ENCODE measurements at places on chromosomes 3 and 15.

- no peak for DNase-seq
Observed at GRCh38 chr3:157042226-157042625, 117.7 kb downstream of the CCNL1 start.

GRCh38 chr15:91871837-91872236, 18.3 kb downstream of the SLCO3A1 start:
- DNase-seq = no peak

DNA sequence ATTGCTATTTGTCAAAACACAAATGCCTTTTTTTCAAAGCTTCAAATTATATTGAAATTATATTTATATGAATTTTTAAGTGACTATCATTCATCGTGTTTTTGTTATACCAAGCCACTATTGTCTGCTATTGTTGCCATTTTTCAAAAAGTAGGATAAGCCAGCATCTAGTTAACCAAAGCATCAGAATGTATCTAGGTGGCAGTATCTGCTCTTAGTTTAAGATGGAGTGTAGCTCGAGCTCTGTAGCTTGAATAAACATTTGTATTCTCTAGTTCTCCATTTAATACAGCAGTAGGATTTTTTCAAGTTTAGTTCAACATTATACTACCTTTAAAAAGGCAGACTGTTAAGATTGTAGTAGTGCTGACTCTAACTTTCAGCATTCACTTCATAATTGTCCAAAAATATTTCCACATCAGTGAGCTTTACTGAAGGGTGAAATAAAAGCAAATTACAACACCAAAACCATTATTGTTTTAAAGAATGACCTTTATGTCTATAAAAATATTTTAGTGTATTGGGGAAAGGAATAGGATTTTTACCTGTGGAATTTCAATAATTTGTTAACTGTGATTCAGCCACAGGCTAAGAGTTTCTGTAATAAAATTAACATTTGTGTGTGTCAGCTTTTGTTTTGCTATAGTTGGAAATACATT, 19.6 kb upstream of the C15orf61 start:
- no peak for DNase-seq

DNA sequence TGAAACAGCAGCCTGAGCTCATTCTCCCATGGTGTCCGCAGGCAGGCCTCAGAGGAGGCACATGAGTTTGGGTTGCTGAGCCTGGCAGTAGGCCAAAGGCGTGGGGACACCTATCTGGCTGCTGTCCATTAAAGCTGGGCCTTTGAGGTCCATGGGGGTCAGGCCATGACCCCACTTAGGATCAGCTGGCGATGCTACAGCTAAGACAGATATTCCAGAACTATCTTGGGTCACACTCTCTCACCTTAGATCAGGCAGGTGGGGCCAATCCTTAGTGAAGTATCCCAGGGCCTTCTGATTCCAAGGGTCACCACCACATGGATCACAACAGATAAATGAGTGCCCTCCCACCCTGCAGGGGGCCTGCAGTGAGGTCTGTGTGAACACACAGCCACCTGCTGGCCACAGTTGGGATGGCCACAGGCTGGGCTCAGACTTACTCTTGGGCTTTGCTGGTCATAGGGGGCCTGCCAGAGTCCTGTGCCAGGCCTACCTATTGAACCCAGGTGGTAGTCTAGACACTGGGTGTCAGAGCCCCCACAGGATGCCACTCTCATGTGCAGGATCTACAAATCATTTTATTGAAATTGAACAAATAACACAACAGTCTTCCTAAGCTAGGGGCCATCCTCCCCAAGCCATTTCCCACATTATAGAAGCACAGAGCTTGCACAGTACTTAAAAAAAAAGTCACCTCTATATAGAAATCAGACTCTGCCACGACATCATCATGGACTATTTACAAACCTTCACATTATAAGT, 2.0 kb upstream of the HYAL2 start:
- DNase-seq = no peak

DNA sequence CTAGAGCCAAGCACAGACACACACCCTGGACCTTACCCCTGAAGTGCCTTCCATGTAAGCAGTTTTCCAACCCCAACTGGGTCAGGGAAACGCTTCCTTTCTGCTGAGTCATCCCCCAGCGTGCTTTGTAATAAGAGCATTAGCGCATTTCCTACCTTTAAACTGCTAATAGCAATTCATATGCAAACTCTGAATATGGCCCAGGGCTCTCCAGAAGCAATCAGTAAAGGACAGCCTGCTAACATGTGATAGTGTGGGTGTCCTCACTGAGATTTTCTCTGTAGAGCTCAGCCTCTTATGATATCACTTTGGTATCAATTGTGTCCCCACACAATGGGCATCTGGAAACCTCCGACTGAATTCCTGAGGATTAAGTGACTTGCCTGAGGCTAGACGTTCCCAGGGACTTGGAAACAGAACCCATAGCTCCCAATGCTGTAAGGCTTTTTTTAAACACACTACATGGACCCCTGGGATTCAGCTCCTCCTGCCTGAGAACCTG, 5.6 kb downstream of the GABRB3 start:
- no peak for DNase-seq

DNA sequence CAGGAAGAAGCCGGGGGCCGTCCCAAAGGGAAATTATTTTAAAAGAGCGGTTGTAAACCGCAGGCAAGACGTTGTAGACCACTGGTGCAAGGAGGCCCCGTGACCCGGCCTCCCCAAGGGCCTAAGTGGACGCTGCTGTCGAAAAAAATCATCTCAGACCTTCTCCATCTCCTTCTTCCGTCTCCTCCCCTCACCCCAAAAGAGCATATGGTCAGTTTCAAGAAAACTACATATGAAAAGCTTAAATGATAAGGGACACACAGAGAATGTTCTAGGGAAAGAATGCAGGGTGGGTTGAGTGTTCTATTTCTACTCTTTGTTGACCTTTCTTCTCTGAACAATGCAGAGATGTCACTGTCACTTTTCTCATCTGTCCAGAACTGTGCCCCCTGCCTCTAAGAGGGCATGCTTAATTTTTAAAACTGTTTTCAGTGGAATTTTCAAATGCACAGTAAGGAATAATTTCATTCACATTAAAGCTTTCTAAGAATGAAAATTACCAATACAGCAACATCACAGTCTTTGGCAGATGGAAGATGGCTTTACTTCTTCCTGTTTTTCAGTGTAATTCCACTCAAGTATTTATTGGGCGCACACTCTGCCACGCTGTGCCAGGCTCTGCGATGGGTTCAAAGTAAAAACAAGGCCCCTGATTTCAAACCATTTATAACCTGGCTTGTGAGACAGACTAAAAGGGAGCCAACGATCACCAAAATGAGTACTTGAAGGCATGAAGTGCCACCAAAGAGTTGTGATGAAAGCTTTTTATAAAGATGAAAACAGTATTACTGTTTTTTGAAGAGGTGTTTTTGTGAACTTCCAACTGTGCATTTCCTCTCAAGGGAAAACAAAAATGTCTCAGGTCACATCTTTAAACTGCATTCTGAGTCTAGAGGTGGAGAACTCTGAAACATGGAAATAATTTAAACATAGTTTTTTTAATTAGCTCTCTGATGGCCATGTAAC, 891 bp upstream of the TOP2B start:
- DNase-seq = no peak

- DNase-seq = no peak
Observed at GRCh38 chr3:107421881-107422280, 44.6 kb downstream of the CCDC54 start.

GRCh38 chr3:27677565-27677964, 44.6 kb downstream of the EOMES start:
- DNase-seq = peak; percentile 84

- DNase-seq = no peak
Observed at GRCh38 chr15:51849860-51850259, 20.4 kb downstream of the TMOD3 start.

DNA sequence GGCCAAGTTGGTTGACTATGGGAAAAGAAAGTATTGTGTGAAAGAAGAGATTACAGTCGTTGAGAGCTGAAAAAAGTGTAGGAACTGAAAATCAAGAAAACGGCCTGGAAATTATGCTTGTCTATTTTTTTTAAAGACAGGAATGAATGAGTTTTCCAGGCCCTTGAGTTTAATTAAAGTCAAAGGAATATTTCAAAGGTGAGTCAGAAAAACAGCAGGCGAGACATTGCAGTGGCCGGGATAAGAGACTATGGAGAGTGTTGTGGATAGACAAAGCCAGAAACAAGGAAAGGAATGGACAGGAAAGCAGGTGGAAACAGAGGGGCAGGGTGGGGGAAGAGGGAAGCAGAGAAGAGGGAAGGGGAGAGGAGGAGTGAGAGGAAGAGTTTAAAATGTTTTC, 275.1 kb upstream of the LRTM1 start:
- DNase-seq = no peak

GRCh38 chr3:190642016-190642415, 128.1 kb downstream of the IL1RAP start:
- no peak for DNase-seq

GRCh38 chr3:48852151-48852550, 4.5 kb upstream of the PRKAR2A start:
- DNase-seq = no peak

- no peak for DNase-seq
Observed at GRCh38 chr3:13074006-13074375, 762 bp upstream of the IQSEC1 start.

- DNase-seq = no peak
Observed at GRCh38 chr3:99651531-99651930, 13.1 kb downstream of the COL8A1 start.

- DNase-seq = no peak
Observed at GRCh38 chr3:72494626-72495025, 353.6 kb downstream of the SHQ1 start.

- no peak for DNase-seq
Observed at GRCh38 chr3:104987859-104988258, 378.9 kb upstream of the ALCAM start.

GRCh38 chr3:14236902-14237301, 58.3 kb downstream of the LSM3 start:
- peak; percentile 8 for DNase-seq

- no peak for DNase-seq
Observed at GRCh38 chr3:134749802-134750553, 45.1 kb upstream of the EPHB1 start.

DNA sequence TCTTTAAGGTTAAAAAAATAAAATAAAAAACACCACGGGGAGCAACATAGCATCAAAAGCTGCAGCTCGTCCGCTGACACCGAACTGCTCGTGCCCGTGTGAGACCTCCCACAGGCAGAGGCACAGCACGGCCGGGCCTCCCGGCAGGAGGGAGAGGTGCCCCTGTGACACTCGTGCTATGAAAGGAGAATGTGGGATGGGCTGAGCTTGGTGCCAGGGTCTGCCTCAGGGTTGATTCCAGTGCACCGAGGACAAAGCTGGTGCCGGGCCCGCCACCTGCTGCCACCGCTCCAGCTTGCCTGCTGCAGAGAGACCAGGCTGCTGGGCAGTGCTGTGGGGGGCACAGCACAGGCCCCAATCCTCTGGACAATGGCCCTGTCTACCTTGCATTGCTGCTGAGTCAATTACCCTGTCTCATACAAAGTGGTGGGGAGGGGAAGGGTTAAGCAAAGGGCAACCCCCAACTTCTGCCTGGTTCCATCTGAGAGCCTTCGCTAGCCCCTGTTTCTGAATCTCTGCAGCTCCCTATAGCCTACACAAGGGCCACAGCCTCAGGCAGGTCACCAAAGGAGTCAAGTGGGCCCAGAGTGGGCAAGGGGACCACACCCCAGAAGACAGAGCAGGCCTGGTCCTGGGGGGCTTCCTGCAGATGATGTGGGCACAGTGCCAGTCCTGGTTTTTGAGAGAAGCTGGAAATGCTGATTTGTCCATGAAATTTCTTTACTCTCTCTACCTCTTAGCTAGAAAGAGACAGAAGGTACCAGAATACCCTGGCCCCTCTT, 74.0 kb upstream of the SNRPA1 start:
- DNase-seq = no peak

DNA sequence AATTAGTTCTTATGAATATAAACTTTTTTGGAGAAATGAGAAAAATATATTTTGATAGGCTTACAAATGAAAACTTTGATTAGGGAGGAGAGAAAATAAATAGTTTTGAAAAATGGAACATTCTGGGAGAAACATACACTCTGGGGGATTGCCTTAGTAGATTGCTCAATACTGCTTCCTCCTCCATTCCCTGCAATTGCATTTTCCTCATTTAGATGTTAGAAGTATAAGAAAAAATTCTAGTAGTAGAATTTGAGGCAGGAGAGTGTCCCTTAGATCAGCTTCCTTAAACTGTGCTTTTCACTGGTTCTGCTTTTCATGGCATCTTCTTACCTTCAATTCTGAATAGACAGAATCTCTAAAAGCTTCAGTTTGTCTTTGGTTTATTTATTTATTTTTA, 46.2 kb upstream of the CTDSPL2 start:
- no peak for DNase-seq

Measured in coronary artery (tissue), 2 donors.